ENCODE measurements at places on chromosomes 13 and 19.
A peak's percentile ranks its signal among the peaks of the same experiment; 100 is the strongest.

GRCh38 chr19:52217576-52217975 lies 27.7 kb downstream of the PPP2R1A start:
- DNase-seq, result no peak
- H3K27ac ChIP-seq, result no peak overlapping the region
- H3K4me3 ChIP-seq, result no peak overlapping the region

- H3K27me3 ChIP-seq, result no peaks in the 10 kb centered on the region
- H3K4me1 ChIP-seq, result peaks cover 6% of the 10 kb centered on the region
- no peaks in the 10 kb centered on the region for H3K36me3 ChIP-seq
- no peak for DNase-seq
- H3K4me3 ChIP-seq, result no peak overlapping the region
Measured at GRCh38 chr19:28148554-28148953, 1064.4 kb downstream of the UQCRFS1 start.

DNA sequence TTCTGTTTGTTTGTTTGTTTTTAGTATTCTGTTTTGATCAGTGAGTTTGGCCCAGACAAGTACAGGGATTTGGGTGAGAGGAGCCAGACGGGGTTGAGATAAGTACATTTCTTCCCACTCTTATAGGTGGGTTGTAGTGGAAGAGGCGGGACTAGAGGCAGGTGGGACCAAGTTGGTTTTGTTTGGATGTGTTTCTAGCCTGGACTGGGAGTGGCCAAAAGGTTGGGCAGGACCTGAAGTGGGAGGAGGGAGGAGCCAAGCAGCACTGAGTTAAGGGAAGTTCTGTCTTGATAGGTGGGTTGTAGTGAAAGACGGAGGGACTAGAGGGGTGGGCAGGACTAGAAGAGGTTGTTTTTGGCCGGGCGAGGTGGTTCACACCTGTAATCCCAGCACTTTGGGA lies 9.0 kb downstream of the DNASE2 start:
- no peaks in the 10 kb centered on the region for H3K4me1 ChIP-seq
- H3K27me3 ChIP-seq, result no peaks in the 10 kb centered on the region
- no peaks in the 10 kb centered on the region for H3K36me3 ChIP-seq
- H3K27ac ChIP-seq, result no peak overlapping the region
- DNase-seq, result no peak

- DNase-seq, result no peak
- H3K36me3 ChIP-seq, result no peaks in the 10 kb centered on the region
- no peaks in the 10 kb centered on the region for H3K27me3 ChIP-seq
- no peaks in the 10 kb centered on the region for H3K4me1 ChIP-seq
Measured at GRCh38 chr19:22901431-22902130, 69.5 kb downstream of the ZNF723 start.

DNA sequence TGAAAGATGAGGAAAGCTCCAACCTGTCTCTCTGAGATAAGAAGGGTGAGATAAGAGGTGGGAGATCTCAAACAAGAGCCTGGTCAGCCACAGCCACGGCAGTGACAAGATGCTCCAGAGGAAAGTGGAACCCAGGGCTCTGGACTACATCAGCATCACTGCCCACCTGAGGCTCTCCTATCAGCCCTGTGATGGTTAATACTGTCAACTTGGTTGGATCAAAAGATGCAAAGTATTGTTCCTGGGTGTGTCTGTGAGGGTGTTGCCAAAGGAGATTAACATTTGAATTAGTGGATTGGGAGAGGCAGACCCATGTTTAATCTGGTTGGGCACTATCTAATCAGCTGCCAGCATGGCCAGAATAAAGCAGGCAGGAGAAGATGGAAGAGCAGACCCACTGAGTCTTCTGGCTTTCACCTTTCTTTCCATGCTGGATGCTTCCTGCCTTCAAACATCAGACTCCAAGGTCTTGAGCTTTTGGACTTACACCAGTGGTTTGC lies 476.6 kb upstream of the NBEA start:
- no peaks in the 10 kb centered on the region for H3K4me1 ChIP-seq
- H3K27me3 ChIP-seq, result no peaks in the 10 kb centered on the region
- no peak for DNase-seq
- H3K36me3 ChIP-seq, result no peaks in the 10 kb centered on the region
- H3K4me3 ChIP-seq, result no peak overlapping the region
- no peak overlapping the region for H3K27ac ChIP-seq

GRCh38 chr19:29217616-29218015 lies 4.7 kb upstream of the UQCRFS1 start:
- no peak for DNase-seq
- no peaks in the 10 kb centered on the region for H3K36me3 ChIP-seq
- H3K4me3 ChIP-seq, result no peak overlapping the region

- no peak overlapping the region for H3K4me3 ChIP-seq
- no peaks in the 10 kb centered on the region for H3K27me3 ChIP-seq
- no peak overlapping the region for H3K27ac ChIP-seq
Measured at GRCh38 chr13:30030141-30030750, 179.8 kb upstream of the UBL3 start.

GRCh38 chr13:96191367-96191766 lies 101.5 kb downstream of the HS6ST3 start:
- H3K4me3 ChIP-seq, result no peak overlapping the region
- no peak for DNase-seq
- no peaks in the 10 kb centered on the region for H3K36me3 ChIP-seq
- H3K27ac ChIP-seq, result no peak overlapping the region
- H3K27me3 ChIP-seq, result no peaks in the 10 kb centered on the region

DNA sequence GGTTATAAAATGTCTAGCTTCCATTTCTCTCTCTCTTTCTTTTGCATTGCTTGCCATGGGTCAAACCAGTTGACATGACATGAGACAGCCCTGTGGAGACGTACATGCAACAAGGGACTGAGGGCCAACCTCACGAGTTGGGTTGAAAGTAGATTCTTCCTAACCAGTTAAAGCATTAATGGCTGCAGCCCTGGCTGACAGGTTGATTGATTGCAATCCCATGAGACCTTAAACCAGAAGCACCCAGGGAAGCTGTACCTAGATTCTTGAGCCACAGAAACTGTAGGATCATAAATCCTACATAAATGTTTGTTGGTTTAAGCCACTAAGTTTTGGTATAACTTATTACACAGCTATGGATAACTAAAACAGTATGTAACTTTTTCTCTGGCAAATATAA lies 373.8 kb downstream of the DACH1 start:
- H3K4me3 ChIP-seq, result no peak overlapping the region
- H3K36me3 ChIP-seq, result peaks cover 4% of the 10 kb centered on the region
- H3K27me3 ChIP-seq, result no peaks in the 10 kb centered on the region
- no peak for DNase-seq
- no peaks in the 10 kb centered on the region for H3K4me1 ChIP-seq
- H3K27ac ChIP-seq, result no peak overlapping the region

GRCh38 chr19:38741670-38742069 lies 2.6 kb downstream of the CAPN12 start:
- no peak overlapping the region for H3K27ac ChIP-seq
- H3K4me3 ChIP-seq, result no peak overlapping the region
- H3K4me1 ChIP-seq, result peaks cover 4% of the 10 kb centered on the region
- no peaks in the 10 kb centered on the region for H3K36me3 ChIP-seq

DNA sequence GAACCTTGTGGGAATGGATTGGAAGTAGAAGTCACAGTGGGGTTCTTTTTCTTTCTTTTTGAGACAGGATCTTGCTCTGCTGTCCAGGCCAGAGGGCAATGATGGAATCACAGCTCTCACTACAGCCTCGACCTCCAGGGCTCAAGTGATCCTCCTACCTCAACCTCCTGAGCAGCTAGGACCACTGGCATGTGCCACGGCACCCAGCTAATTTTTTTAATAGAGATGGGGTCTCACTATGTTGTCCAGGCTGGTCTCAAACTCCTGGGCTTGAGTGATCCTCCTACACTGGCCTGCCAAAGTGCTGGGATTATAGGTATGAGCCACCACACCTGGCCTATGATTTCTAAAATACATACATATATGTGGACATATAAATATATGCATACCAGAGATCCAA lies 111.4 kb downstream of the MYCBP2 start:
- no peaks in the 10 kb centered on the region for H3K4me1 ChIP-seq
- no peak overlapping the region for H3K4me3 ChIP-seq
- no peak overlapping the region for H3K27ac ChIP-seq
- H3K27me3 ChIP-seq, result no peaks in the 10 kb centered on the region

GRCh38 chr13:98246538-98247172 lies 69.6 kb upstream of the RNF113B start:
- no peak overlapping the region for H3K27ac ChIP-seq
- no peak overlapping the region for H3K4me3 ChIP-seq
- DNase-seq, result no peak

DNA sequence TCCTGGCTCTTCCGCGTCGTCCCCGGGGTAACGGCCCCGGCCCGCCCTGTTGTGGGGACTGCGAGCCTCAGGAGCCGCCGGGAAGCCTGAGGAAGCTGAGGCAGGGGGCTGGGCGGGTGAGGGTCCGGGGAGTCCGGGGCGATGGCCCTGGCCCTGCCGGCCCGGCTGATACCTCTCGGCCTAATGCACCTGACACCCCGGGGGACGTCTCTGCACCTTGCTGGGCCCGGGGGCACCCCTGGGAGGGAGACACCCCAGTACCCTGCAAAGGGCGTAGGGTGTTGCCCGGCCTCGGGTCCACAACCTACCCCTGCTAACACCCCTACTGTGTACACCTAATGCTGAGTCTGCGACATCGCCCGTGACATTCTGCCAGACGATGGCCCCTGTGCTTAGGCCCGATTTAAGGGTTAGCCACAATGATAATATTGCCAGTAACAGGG lies 410 bp downstream of the PIN1 start:
- H3K4me1 ChIP-seq, result peaks cover 5% of the 10 kb centered on the region
- H3K4me3 ChIP-seq, result peak overlapping the region; percentile 92
- H3K27me3 ChIP-seq, result no peaks in the 10 kb centered on the region
- DNase-seq, result no peak
- no peaks in the 10 kb centered on the region for H3K36me3 ChIP-seq

- no peak overlapping the region for H3K27ac ChIP-seq
- H3K36me3 ChIP-seq, result no peaks in the 10 kb centered on the region
- DNase-seq, result no peak
- no peak overlapping the region for H3K4me3 ChIP-seq
- H3K4me1 ChIP-seq, result no peaks in the 10 kb centered on the region
- H3K27me3 ChIP-seq, result no peaks in the 10 kb centered on the region
Measured at GRCh38 chr13:75705395-75705794, 69.3 kb downstream of the LMO7 start.

GRCh38 chr19:7729831-7730285 lies 2.1 kb downstream of the CLEC4G start:
- H3K27me3 ChIP-seq, result peaks cover 97% of the 10 kb centered on the region
- H3K36me3 ChIP-seq, result no peaks in the 10 kb centered on the region
- DNase-seq, result no peak
- no peaks in the 10 kb centered on the region for H3K4me1 ChIP-seq
- H3K4me3 ChIP-seq, result no peak overlapping the region
- H3K27ac ChIP-seq, result no peak overlapping the region

GRCh38 chr13:30832845-30833332 lies 73.2 kb upstream of the MEDAG start:
- H3K27me3 ChIP-seq, result no peaks in the 10 kb centered on the region
- H3K27ac ChIP-seq, result no peak overlapping the region
- no peaks in the 10 kb centered on the region for H3K4me1 ChIP-seq
- H3K4me3 ChIP-seq, result no peak overlapping the region
- peak; percentile 32 for DNase-seq

- no peak for DNase-seq
- no peak overlapping the region for H3K4me3 ChIP-seq
- H3K4me1 ChIP-seq, result no peaks in the 10 kb centered on the region
- no peaks in the 10 kb centered on the region for H3K36me3 ChIP-seq
- no peaks in the 10 kb centered on the region for H3K27me3 ChIP-seq
Measured at GRCh38 chr13:41137241-41137640, 4.6 kb upstream of the KBTBD6 start.

DNA sequence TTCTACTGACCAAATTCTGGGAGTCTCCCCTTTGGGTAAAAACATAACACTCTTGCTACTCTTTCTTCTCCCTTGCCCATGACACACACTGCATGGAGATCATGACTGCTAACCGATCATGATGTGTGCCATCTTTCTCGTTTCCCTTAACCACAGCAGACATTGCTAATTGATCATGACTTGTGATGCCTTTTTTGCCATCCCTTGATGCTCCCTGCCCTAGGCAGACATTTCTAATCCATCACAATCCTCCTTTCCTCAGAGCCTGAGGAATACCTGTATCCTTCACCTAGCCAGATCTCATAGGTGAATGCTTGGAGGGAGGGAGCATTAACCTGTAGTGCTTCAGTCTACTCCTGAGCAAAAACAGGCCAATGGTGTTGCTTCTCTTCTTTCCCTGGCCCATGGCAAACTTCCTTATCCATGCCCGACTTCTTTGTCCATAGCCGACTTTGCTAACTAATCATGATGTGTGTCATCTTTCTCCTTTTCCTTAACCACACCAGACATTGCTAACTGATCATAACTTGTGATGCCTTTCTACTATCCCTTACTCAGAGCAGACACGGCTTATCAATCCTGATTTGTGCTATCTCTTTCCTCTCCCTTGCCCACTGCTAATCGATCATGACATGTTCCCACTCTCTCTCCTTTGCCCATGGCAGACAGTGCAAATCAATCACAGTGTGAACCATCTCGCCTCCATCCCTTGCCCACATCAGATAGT lies 17.7 kb downstream of the NUMBL start:
- H3K4me3 ChIP-seq, result no peak overlapping the region
- H3K27ac ChIP-seq, result no peak overlapping the region
- H3K36me3 ChIP-seq, result no peaks in the 10 kb centered on the region
- no peak for DNase-seq

- no peaks in the 10 kb centered on the region for H3K36me3 ChIP-seq
- no peaks in the 10 kb centered on the region for H3K4me1 ChIP-seq
- no peak overlapping the region for H3K27ac ChIP-seq
Measured at GRCh38 chr19:45558399-45558878, 26.2 kb downstream of the OPA3 start.

DNA sequence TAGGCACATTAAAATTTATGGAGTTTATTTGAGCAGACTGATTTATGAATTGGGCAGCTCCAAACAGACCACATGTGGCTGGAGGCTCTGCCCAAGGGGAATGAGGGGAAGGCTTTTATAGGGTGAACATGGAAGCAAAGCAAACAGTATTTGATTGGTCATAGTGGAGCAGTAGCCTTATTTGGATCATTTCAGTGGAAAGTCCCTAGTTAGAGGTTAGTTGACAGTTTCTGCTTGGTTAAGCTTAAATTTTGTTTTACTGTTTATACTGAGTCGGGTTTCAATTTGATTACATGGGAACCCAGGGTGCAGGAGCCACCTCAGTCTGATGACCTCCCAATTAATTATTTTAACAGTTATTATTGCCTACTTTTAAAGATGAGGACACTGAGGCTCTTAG lies 140.5 kb downstream of the NDFIP2 start:
- H3K36me3 ChIP-seq, result no peaks in the 10 kb centered on the region
- no peak overlapping the region for H3K4me3 ChIP-seq
- H3K27ac ChIP-seq, result no peak overlapping the region
- H3K27me3 ChIP-seq, result no peaks in the 10 kb centered on the region
- H3K4me1 ChIP-seq, result no peaks in the 10 kb centered on the region

DNA sequence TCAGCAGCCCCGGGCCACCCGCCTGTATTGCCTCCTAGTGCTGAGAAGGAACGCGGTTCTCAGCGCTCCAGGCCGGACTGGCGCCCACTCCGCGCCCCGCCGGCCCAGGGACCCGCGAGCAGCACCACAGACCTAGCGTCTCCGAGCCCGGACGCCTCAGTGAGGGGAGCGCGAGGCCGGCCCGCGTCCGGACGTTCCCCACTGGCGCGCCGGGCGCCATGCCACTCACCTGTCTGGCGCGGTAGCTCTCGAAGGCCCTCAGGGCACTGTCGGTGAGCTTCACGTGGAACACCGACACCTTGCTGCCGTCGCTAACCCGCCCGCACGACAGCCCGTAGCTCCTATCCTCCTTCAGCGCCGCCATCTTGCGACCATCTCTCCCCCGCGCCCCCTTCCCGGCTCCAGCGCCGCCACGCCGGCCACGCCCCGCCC lies at the start of gene ELL:
ELL (minus strand) TSS at position 379 of the 432 bp plus-strand sequence; CDS start at position 364, 15 bp downstream.
- no peak within 1 kb of the TSS for H3K27ac ChIP-seq
- DNase-seq, result no peak
- H3K4me1 ChIP-seq, result peaks cover 7% of the 10 kb centered on the region
- H3K36me3 ChIP-seq, result no peaks in the 10 kb centered on the region

All from neural progenitor cell (in vitro differentiated cells).